ENCODE measurements at places on chromosomes 4 and X.

DNA sequence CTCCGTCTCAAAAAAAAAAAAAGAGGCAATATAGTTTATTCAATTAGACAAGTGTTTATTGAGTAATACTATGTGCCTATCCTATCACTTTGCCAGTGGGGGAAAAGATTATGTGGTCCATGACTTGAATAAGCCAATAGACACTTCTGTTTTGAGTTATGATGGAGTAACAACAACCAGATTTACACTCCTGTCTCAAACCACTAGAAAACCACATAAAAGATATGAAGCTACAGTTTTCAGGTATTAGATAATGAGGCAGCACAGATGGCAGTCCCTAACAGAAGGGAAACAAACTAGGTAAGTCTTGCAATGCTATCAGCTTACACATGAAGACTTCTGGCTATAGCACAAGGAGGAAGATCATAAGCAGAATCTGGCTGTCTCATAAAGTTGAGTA is 22.5 kb downstream of the NFXL1 start:
- DNase-seq = no peak

GRCh38 chrX:14409341-14409740 is 120.0 kb upstream of the GLRA2 start:
- DNase-seq = no peak

GRCh38 chr4:108203377-108203776 is 34.6 kb upstream of the LEF1 start:
- DNase-seq = no peak

DNA sequence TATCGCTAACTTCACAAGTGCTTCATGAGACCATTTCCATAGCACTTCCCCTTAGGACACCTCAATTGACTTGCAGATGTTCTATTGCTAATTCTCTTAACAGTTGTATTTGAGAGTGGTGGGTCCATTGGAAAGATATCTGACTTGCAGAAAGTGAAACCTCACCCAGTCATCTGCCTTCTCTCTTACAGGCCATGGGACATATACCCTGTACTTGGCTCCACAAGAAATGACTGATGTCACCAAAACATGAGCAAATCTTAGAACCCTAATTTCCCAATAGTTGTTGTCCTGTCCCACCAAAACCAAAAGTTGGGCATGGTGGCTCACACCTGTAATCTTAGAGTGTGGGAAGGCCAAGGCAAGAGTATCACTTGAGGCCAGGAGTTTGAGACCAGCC is 101.9 kb upstream of the MAML3 start:
- no peak for DNase-seq

DNA sequence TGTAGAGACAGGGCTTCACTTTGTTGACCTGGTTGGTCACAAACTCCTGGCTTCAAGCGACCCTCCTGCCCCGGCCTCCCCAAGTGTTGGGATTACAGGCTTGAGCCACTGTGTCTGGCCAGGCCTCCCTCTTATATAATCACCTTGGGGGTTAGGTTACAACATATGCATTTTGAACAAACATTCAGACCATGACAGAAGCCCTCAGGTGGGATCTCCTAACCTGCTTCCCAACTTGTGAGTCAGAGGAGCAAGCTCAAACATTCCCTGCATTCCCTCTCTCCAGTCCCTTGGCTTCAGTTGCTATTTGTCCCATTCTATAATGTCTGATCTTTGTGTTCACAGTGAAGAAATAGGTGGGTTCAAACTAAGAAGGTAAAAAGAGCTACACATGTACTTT is 76.5 kb upstream of the NRK start:
- no peak for DNase-seq

- no peak for DNase-seq
Measured at GRCh38 chr4:85019411-85019810, 52.9 kb upstream of the WDFY3 start.

DNA sequence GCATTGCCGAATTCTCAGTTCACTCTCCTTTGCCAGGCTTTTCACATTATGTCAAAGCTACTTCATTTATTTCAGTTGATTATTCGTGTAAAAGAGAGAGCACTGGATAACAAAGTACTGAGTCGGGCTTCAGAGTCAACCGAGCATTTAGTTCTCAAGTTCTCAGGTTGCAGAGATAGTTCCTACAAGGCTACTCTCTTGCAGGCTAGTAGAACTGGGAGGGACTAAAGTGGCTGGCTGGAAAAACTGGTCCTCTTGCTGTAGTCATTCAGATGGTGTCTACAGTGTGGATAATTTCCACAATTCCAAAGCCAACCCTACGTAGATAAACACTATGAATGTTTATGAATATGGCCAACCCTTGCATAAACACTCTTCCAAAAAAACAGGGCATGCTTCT is 4.6 kb upstream of the CCNG2 start:
- no peak for DNase-seq

GRCh38 chr4:180253419-180253818 is 1989.8 kb upstream of the TENM3 start:
- no peak for DNase-seq

GRCh38 chrX:97529536-97530200 is 646.0 kb downstream of the RPA4 start:
- no peak for DNase-seq

DNA sequence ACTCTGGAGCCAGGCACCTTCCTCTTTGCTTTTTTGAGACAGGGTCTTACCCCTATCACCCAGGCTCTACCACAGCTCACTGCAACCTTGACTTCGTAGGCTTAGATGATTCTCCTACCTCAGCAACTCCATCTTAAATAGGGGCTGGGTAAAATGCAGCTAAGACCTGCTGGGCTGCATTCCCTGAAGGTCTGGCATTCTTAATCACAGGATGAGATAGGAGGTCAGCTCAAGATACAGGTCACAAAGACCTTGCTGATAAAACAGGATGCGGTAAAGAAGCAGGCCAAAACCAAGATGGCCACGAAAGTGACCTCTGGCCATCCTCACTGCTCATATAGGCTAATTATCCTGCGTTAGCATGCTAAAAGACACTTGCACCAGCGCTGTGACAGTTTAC is 770.8 kb upstream of the PRKX start:
- no peak for DNase-seq
